ENCODE measurements at places on chromosomes 4 and X.

DNA sequence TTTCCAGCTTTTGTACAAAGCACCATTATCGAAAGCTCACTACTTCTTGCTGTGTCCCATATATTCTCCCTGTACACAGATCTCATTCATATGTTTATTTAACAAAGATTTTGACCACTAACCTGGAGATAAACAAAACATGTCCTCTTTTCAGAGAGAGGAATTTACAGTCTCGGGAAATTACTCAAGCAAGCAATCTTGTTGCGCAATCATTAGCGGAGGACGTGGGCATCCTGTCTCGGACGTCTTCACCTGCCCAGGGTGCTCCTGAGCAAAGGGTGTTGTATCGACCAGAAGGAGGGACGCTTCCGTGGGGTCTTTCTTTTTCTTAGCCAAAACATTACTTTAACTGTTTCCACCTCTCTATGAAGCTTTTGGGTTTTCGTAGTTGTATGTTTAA is 66.5 kb upstream of the CLCN4 start:
- DNase-seq: no peak

GRCh38 chr4:82739287-82740190 is 59.1 kb downstream of the SCD5 start:
- DNase-seq: peak; percentile 82

DNA sequence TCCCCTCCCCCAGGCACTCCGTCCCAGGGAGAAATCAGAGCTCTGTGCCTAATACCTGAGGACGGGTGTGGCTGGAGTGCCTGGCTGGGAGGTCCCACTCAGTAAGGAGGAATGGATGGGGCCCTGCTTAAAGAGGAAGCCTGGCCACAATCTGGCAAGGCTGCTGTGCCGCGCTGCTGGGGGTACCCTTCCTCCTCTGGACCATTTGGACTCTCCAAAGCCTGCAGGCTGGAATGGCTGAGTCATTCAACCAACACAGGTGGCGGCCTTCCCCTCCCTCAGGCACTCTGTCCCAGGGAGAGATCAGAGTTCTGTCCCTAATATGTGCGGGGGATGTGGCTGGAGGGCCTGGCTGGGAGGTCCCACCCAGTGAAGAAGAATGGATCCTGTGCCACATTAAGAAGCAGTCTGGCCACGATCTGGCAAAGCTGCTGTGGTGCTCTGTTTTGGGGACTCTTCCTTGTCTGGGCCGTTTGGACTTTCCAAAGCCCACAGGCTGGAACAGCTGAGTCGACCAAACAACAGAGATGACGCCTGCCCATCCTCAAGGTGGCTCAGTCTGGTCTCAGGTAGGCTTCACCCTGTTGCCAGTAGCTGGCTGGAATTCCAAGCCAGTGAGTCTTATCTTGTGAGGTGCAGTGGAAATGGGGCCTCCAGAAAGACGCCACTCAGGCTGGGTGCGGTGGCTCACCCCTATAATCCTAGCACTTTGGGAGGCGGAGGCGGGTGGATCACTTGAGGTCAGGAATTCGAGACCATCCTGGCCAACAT is 127.3 kb upstream of the HUWE1 start:
- DNase-seq: no peak

DNA sequence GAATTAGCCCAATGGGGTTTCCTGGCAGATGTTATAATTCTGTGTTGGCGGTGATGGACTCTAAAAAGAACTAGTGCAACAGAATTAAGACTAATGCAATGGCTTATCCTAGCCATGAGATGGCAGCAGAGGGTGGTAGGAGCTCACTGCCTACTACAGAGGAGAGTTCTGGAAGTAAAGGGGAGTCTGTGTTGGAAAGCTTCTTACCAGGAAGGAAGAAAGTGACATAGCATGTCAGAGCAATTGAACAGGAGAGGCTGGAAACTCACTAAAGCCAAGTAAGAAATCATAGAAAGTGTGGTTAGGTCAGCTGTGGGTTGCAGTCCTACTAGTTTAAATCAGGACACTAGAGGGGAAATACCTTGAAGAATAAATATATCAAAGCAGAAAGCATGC is 6.3 kb upstream of the TRPC5OS start:
- DNase-seq: no peak

DNA sequence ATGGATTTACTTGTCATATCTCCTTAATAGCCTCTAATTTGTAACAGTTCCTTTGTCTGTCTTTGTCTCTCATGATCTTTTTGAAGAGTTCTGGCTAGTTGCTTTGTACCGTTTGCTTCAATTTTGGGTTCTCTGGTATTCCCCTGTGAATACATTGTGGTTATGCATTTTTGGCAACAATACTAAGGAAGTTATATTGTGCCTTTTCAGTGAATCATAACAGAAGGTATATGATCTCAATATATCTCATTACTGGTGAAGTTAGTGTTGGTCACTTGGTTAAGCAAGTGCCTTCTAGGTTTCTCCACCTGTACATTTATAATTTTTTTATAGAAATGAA is 48.6 kb downstream of the DCLK2 start:
- DNase-seq: no peak

GRCh38 chrX:5810636-5811035 is 418.0 kb downstream of the NLGN4X start:
- DNase-seq: no peak

- peak; percentile 22 for DNase-seq
Observed at GRCh38 chrX:115690511-115691216, 129.7 kb downstream of the PLS3 start.

GRCh38 chr4:26141911-26142638 is 178.7 kb upstream of the RBPJ start:
- no peak for DNase-seq

- DNase-seq: no peak
Observed at GRCh38 chrX:9440116-9440844, 24.6 kb upstream of the TBL1X start.

DNA sequence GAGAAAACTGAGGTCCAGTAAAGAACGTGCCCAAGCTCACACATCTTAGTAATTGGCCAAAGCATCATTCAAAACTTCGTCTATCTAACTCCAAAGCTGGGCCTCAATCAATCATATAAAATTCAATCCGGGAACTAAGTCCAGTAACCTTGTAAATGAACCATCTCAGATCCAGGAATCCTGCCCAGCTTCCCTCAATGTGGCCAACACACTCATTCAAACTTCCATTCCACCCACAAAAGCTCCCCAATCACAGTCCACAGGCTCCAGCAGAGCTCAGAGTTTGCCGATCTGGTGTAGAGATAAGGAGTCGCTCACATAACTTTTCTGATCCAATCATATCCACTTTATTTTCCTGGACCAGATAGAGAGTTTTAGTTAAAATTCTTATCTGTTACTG is 144.8 kb downstream of the SPATA18 start:
- no peak for DNase-seq

- DNase-seq: no peak
Observed at GRCh38 chr4:77451530-77451929, 154.1 kb upstream of the CXCL13 start.

- no peak for DNase-seq
Observed at GRCh38 chr4:9969526-9970398, 51.5 kb downstream of the SLC2A9 start.

GRCh38 chr4:104210420-104210819 is 284.3 kb downstream of the CXXC4 start:
- no peak for DNase-seq

DNA sequence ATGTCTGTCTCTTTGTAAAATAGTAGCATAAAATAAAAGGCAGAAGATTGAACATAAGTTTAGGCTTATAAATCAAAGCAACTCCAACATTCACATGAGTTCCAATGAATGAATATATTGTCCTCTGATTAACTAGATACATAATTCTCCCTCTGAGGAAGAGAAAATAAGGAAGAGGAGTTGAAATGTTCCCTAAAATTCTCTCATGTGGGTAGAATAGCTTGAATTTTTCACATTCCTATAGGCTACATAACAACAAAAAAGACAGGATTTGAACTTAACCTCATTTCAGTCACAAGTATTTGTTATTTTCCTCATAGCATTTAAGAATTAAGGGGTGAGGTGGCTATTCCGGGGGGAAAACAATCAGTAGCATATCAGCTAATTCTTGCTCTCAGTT is 462.4 kb upstream of the NDST4 start:
- DNase-seq: no peak

DNA sequence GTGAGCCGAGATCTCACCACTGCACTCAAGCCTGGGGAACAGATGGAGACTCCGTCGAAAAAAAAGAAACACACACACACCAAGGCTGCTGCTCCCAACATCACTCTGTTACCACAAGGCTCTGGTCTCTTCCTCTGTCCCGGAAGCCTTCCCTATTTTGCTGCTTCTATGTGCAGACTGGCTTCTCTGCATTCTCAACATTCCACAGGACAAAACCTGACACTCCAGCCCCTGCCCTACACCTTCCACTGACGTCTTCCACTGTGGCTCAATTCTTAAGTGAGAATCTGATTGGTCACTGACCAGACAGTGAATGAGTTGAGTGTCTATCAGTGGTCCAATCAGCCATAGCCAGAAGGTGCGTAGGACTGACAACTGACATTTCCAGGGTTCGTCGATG is 5.9 kb downstream of the ODAPH start:
- DNase-seq: no peak

DNA sequence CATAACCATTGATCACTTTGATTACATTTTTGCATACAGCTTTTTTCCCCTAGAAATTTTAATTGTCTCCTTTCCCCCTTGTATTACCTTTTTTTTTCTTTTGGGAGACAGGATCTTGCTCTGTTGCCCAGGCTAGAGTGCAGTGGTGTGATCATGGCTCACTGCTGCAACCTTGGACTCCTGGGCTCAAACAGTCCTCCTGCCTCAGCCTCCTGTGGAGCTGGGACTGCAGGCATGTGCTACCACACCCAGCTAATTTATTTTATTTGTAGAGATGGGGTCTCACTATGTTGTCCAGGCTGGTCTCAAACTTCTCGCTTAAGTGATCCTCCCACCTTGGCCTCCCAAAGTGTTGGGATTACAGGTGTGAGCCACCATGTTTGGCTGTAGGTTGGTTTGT is 47.0 kb downstream of the ZFX start:
- DNase-seq: no peak

- no peak for DNase-seq
Observed at GRCh38 chr4:7847206-7847605, 92.5 kb downstream of the AFAP1 start.

- no peak for DNase-seq
Observed at GRCh38 chr4:174503079-174503715, 19.1 kb downstream of the HPGD start.

DNA sequence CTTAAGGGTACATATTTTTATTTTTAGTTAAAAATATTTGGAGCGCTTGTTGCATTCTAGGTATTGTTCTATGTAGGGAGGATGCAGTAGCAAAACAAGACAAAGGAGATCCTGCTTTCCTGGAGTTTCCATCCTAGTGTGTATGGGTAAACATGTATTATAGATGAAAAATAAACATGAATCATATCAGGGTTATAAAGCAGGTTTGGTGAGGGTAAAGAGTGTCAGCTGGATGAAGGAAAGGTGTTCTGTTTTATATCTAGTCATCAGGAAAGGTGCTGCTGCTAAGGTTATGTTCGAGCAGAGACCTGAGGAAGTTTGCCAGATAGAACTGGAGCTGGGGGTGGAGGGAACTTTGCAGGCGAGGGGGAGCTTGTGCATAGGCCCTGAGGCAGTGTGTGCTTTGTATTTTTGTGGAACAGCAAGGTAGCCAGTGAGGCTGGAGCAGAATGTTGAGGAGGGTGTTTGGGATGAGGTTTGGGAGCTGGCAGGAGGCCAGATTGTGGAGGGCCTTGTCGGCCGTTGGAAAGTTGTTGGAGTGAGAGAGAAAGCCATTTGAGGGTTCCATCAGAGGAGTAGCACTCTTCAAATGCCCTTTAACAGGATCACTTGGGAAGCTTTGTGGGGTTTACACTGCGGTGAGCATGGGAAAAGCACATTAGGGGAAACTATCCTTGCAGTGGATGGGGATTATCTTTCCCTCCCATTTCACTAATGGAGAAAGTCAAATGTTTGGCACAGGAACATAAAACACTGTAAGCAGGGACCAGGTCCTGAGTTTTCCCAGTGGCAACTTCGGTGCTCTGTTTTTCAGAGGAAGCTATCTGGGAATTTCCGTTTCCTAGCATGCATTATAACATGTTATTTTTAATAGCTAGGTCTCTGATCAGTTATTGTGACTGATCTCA is 35.9 kb downstream of the AFF1 start:
- DNase-seq: no peak

DNA sequence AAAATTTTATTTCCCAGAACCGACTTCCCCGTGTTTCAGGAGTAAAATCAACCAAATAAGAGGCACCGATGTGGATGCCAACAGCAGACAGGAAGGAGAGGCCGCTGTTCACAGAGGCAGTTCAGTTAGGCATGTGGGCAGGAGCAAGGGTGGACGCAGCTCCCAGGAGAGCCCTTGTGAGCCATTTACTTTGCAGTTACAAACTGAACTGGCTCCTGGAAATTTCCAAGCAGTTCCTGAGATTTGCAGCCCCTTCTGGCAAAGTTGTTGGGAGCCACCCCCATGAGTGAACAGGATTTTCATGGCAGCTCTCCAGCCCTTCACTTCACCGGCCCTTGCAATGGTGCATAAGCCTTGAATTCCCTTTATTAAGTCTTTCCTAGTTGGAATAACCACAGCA is 189.1 kb downstream of the AFAP1 start:
- DNase-seq: no peak

GRCh38 chr4:65018313-65018712 is 609.1 kb upstream of the TECRL start:
- no peak for DNase-seq

GRCh38 chrX:134679644-134680043 is 21.4 kb upstream of the PLAC1 start:
- DNase-seq: no peak

- no peak for DNase-seq
Observed at GRCh38 chrX:134803060-134803459, 144.8 kb upstream of the PLAC1 start.

- no peak for DNase-seq
Observed at GRCh38 chrX:113305496-113305895, 464.9 kb upstream of the AMOT start.

DNA sequence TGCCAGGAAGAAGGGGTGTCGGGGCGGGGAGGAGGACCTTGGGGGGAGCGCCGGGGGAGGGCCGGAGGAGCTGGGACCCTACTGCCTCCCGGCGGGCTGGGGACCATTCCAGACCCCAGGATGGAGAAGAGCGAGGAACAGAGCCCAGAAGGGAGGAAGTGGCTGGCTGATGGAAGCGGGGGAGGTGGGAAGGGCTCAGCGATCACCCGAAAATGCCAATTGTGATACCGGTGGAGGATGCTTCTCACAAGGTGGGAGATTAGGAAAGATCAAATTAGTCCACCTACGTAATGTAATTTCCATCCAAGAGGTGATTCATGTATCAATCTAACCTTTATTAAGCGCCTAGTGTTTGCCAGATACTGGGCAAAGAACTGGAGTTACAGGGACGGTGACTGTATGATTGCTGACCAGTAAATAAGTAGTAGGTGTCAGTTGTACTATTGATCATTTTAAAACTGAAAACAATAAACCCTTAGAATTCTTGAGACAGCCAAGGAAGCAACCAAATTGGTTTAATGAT is 452 bp upstream of the RAI2 start:
- no peak for DNase-seq

GRCh38 chr4:97123573-97123972 is 1019.7 kb downstream of the STPG2 start:
- DNase-seq: no peak

DNA sequence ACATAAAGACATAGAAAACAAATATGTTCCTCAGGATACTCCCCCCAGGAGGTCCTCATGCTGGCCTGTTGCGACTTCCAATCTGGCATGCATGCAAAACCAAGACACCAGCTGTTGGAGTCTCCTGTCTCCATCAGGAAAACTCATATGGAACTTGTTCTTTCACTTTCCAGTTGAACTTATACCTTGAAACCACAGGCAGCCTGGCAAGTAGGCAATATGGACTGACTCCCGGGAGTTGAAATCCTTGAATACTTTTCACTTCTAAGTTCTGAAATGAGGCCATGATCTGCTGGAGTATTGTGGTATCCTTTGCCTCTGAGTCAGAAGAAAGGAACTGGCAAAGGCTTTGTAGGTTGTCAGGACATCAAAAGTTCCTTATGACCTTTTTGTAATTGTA is 444.2 kb downstream of the IDS start:
- no peak for DNase-seq
